Ascending aorta (tissue), 2 donors: ENCODE measurements at places on chromosomes 3 and 15. TPM values are rescaled to one million over a fixed set of nuclear protein-coding genes. Genes with fewer than 3 reads are reported as not detected.

GRCh38 chr15:25866251-25866650, 3.1 kb upstream of the ATP10A start:
- H3K4me3 ChIP-seq, result no peak overlapping the region
- DNase-seq, result no peak
- H3K27me3 ChIP-seq, result no peaks in the 10 kb centered on the region

DNA sequence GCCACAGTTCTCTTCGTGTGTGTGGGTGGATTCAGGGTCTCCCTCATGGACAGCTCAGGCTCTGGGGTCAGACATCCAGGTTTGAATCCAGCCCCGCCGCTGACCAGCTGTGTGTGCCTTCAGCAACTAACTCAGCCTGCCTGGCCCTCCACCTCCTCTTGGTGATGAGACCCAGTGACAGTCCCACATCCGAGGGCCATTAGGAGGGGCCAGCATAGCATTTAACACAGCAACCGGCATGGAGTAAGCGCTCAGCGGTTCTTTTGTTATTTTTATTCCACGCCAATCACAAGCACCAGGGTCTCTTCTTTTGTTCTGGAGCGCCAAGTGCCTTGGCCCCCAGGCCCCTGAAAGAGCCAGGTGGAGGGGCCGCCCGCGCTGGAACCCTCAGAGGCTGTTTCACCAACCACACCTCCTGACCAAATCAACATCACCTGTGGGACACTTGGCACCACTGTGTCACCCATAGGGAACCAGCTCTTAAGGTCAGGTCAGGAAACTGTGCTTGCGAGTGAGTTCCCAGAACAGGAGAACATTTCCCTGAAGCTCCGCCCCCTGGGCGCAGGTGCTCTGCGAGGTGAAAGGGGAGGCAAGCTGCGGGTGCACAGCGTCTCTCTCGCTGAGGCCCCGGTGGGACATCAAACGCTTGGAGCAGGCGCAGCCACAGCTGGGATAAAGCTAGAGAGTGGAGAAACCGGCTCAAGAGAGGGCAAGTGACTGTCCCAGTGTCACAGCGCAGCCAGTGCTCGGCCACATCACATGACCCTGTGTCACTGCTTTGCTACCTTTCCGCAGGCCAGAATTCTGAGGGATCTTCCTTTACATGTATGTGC, 311.3 kb downstream of the UACA start:
- no peak for DNase-seq
- no peak overlapping the region for H3K27ac ChIP-seq
- no peaks in the 10 kb centered on the region for H3K36me3 ChIP-seq
- no peak overlapping the region for H3K4me3 ChIP-seq
- no peaks in the 10 kb centered on the region for H3K4me1 ChIP-seq

- no peaks in the 10 kb centered on the region for H3K36me3 ChIP-seq
- DNase-seq, result no peak
- no peaks in the 10 kb centered on the region for H3K27me3 ChIP-seq
- no peak overlapping the region for H3K4me3 ChIP-seq
- H3K4me1 ChIP-seq, result no peaks in the 10 kb centered on the region
Measured at GRCh38 chr3:150105886-150106612, 135.4 kb upstream of the PFN2 start.

- no peak for DNase-seq
- H3K4me1 ChIP-seq, result no peaks in the 10 kb centered on the region
- no peak overlapping the region for H3K27ac ChIP-seq
- H3K4me3 ChIP-seq, result no peak overlapping the region
Measured at GRCh38 chr15:28947221-28947674, 61.5 kb downstream of the APBA2 start.

DNA sequence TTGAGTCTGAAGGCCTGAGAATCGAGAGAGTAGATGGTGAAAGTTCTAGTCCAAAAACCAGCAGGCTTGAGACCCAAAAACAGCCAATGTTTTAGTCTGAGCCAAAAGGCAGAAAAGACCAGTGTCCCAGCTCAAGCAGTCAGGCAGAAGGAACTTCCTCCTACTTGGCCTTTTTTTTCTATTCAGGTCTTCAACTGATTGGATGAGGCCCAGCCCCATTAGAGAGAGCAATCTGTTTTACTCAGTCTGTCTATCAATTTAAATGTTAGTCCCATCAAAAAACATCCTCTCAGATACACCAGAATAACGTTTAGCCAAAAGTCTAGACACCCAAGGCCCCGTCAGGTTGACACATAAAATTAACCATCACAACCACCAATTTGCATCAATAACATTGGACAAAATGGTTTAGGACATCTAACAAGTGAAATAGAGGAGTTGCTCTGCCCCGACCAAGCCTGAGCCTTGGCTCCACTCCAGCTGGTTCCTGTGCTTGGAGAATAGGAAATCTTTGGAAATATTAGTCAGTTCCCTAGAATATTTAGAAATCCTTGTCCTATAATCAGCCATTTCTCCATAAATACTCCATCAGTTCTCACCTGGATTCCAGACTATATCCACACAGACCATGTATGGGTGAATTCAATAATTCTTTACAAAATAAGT, 51.4 kb upstream of the LIPC start:
- no peak overlapping the region for H3K27ac ChIP-seq
- H3K4me1 ChIP-seq, result no peaks in the 10 kb centered on the region
- DNase-seq, result no peak
- H3K27me3 ChIP-seq, result no peaks in the 10 kb centered on the region

GRCh38 chr3:194995334-194995733, 275.6 kb downstream of the XXYLT1 start:
- no peak for DNase-seq
- no peak overlapping the region for H3K27ac ChIP-seq
- H3K27me3 ChIP-seq, result no peaks in the 10 kb centered on the region
- H3K4me1 ChIP-seq, result no peaks in the 10 kb centered on the region
- no peaks in the 10 kb centered on the region for H3K36me3 ChIP-seq
- no peak overlapping the region for H3K4me3 ChIP-seq

- no peak overlapping the region for H3K27ac ChIP-seq
- no peaks in the 10 kb centered on the region for H3K36me3 ChIP-seq
- DNase-seq, result no peak
- no peak overlapping the region for H3K4me3 ChIP-seq
- H3K27me3 ChIP-seq, result no peaks in the 10 kb centered on the region
- H3K4me1 ChIP-seq, result peaks cover 22% of the 10 kb centered on the region
Measured at GRCh38 chr3:24683090-24683489, 188.4 kb upstream of the THRB start.

DNA sequence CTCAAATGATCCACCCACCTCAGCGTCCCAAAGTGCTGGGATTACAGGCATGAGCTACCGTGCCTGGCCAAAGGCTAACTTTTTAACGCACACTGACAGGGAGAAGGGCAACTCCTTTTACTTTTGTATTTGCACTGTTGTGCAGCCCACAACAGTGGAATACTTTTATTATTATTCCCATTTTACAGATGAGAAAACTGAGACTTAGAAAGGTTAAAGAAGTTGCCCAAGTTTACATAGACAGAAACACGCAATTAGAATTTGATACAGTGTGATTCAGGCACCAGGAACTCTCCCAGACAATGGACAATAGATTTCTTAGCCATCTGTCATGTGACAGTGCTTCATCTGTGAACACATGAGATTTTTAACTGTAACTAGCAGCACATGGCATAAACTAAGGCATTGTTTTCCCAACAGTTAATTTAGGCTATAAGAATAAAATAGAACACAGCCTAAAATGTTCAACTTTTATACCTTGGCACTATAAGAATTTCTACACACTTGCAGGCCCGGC, 18.8 kb downstream of the STAG1 start:
- H3K27me3 ChIP-seq, result no peaks in the 10 kb centered on the region
- no peaks in the 10 kb centered on the region for H3K4me1 ChIP-seq
- no peaks in the 10 kb centered on the region for H3K36me3 ChIP-seq

DNA sequence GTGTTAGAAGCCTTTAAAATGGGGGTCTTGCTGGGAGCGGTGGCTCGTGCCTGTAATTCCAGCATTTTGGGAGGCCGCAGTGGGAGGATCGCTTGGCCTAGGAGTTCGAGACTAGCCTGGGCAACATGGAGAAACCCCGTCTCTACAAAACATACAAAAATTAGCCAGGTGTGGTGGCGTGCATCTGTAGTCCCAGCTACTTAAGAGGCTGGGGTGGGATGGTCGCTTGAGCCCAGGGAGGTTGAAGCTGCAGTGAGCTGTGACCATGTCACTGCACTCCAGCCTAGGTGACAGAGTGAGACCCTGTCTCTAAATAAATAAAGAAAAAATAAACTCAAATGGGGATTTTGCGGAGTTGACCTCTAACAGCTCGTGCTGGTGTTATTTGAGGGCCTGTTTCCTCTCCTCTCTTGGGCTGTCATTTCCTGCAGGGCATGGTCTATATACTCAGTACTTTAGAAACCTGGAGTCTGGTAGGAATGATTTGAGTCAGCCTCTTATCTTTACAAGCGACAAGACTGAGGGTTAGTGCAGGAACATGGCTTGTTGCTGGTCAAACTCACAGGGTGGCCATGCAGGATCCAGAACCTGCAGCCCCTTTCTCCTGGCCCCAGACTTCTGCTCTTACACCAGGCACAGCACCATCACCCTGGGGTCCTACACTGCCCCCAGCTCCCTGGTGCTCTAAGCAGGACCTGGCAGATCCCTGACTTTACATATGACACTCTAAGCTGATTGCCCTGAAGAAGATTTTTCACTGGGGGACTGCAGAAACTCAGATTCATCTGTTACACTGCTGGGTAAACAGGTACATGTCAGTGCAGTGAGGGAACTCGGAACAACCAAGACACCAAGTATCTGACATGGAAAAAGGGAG, 15.1 kb downstream of the EHD4 start:
- H3K27ac ChIP-seq, result peak overlapping the region; percentile 49
- peaks cover 9% of the 10 kb centered on the region for H3K36me3 ChIP-seq
- no peak overlapping the region for H3K4me3 ChIP-seq

DNA sequence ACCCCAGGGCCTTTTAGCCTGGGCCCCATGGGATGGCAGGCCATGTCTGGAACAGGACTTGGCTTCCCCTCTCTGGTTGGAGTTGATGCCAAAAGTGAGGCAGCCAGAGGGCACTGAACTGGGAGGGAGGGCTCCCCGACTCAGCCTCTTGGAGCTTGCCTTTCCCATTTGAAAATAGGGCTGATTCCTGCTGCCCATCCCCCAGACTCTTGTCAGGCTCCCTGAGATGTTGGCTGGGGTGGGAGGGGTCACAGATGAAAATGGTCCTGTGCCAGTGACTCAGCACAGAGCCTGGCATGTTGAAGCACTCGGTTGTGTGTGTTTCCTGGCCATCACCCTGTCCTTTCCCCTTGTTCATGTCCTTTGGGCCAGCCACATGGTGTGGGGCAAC, 6.6 kb downstream of the PPCDC start:
- H3K27ac ChIP-seq, result peak overlapping the region; percentile 84
- H3K4me3 ChIP-seq, result peak overlapping the region; percentile 10
- H3K36me3 ChIP-seq, result no peaks in the 10 kb centered on the region
- no peaks in the 10 kb centered on the region for H3K27me3 ChIP-seq
- peaks cover 24% of the 10 kb centered on the region for H3K4me1 ChIP-seq
- peak; percentile 28 for DNase-seq

DNA sequence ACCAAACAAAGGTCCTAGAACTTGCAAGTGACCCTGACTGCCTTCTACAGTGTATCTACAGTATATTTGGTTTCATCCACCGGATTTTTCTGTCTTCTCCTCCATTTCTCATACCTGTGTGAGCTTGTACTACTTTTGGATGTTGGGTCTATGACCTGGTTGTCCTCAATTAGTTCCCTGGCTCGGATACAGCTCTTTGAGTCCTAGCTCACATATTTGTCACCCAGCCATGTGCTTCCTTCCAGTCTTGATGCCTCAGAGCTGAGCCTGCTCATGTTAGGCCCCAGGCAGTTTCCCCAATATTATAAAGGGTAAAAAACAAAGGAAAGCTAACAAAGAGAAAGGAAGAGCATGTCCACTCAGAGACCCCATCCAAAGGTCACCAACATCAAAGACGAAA, 28.2 kb downstream of the ZNF385D start:
- no peak overlapping the region for H3K4me3 ChIP-seq
- no peaks in the 10 kb centered on the region for H3K27me3 ChIP-seq
- H3K4me1 ChIP-seq, result peaks cover 3% of the 10 kb centered on the region
- no peaks in the 10 kb centered on the region for H3K36me3 ChIP-seq

- DNase-seq, result no peak
- no peak overlapping the region for H3K27ac ChIP-seq
- H3K27me3 ChIP-seq, result no peaks in the 10 kb centered on the region
- no peaks in the 10 kb centered on the region for H3K36me3 ChIP-seq
- H3K4me3 ChIP-seq, result no peak overlapping the region
- H3K4me1 ChIP-seq, result no peaks in the 10 kb centered on the region
Measured at GRCh38 chr3:101984356-101984755, 135.0 kb downstream of the NFKBIZ start.

DNA sequence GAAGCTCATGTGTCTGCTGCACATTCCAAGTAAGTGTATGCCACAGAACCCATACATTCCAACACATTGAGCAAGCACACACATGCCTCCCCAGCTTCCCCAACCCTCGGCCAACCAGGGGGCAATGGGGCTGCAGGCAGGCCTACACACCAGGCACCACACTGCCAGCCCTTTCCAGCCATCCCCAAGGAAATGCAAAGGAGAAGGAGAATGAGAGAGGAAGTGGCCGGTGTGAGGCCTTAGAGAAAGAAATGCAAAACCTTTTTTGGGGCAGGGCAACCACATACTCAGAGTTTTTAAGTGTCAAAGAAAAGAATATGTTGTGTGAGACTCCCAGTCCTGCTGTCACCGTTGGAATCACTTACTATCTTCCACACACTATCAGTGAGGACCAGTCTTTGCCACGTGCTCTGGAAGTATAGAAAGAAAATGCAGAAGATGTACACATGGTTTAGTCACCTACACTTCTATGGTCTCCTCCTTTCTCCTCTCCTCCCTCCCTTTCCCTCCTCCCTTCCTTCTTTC, 11.1 kb downstream of the IGF2BP2 start:
- H3K27ac ChIP-seq, result no peak overlapping the region
- no peaks in the 10 kb centered on the region for H3K27me3 ChIP-seq
- H3K4me1 ChIP-seq, result no peaks in the 10 kb centered on the region
- no peak for DNase-seq
- no peaks in the 10 kb centered on the region for H3K36me3 ChIP-seq

DNA sequence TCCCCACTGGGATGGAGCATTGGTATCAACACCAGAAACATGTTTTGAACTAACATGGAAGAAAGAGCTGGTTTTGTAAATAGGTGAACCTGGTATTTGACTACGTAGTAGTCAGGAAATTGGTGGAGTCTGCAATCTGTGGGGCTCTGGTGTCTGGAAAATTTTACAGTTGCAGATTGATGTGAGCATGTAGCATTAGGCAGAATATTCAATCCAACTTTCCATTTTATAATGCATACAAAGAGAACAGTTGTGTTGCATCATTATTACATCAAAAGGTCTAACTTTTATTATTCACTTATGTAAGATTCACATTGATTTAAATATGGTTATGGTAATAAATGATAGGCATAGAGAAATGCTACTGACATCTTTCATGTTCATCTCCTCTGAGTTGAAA, 340.0 kb downstream of the ZNF385D start:
- H3K36me3 ChIP-seq, result no peaks in the 10 kb centered on the region
- H3K4me3 ChIP-seq, result no peak overlapping the region
- DNase-seq, result no peak
- no peaks in the 10 kb centered on the region for H3K27me3 ChIP-seq

GRCh38 chr15:27826902-27827714, 272.0 kb downstream of the OCA2 start:
- H3K27ac ChIP-seq, result no peak overlapping the region
- no peak for DNase-seq
- no peaks in the 10 kb centered on the region for H3K36me3 ChIP-seq

Gene PLA2G4E
- not detected for total RNA-seq

Gene RASGRP1
- total RNA-seq, result not detected

Gene DPPA4
- not detected for total RNA-seq

Gene TEX55
- not detected for total RNA-seq

Gene MOBP
- not detected for total RNA-seq

Gene ANKRD63
- not detected for total RNA-seq

Gene MESP2
- total RNA-seq, result not detected

Gene TM4SF4
- not detected for total RNA-seq

Gene MYRIP
- total RNA-seq, result 12.7 TPM

Gene RASL12
- 187 TPM for total RNA-seq

Gene NOX5
- 0.53 TPM for total RNA-seq

Gene VIPR1
- 3.5 TPM for total RNA-seq

Gene COMMD2
- total RNA-seq, result 39.6 TPM

Gene CLDN18
- 0.11 TPM for total RNA-seq
